Activated CD8-positive, alpha-beta T cell treated with anti-CD3 and anti-CD28 coated beads for 36 hours (primary cell): ENCODE measurements at places on chromosomes 4 and X. TPM values are rescaled to one million over a fixed set of nuclear protein-coding genes. Genes with fewer than 3 reads are reported as not detected.

FDCSP gene
- not detected for total RNA-seq

GRCh38 chrX:9885150-9885549 lies 82.0 kb upstream of the CLDN34 start:
- peak; percentile 75 for DNase-seq

CLNK gene
- not detected for total RNA-seq

DCLK2 gene
- not detected for total RNA-seq

ARHGAP24 gene
- 0.22 TPM for total RNA-seq

GRCh38 chr4:128347930-128348660 lies 60.5 kb upstream of the PGRMC2 start:
- DNase-seq = no peak

GRCh38 chr4:148112231-148112982 lies 329.8 kb downstream of the NR3C2 start:
- no peak for DNase-seq

DNA sequence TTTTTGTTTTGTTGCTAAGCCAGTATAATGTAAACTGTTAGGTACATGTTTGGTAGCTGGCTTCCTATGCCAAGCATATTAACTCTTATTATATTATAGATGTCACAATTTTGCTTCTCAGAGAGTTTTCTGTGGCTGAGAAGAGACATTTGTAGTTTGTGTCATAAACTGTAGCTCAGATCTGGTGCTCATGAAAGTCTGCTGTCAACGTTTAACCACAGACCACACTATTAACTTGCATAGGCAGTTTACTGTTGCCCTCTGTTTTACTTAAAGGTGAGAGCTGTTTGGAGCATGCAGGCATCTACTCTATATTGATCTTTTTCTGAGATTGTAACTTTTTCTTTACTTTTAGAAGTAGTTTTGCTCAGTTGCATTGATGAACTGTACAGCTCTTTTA lies 166.8 kb downstream of the TLL1 start:
- no peak for DNase-seq

GRCh38 chr4:16659079-16659478 lies 239.4 kb downstream of the LDB2 start:
- no peak for DNase-seq
